Ovary (tissue), 10 donors: ENCODE measurements at places on chromosomes 16 and 17. TPM values are rescaled to one million over a fixed set of nuclear protein-coding genes. Genes with fewer than 3 reads are reported as not detected.

SLC5A11 gene
- total RNA-seq, result not detected

DDX52 gene
- total RNA-seq, result 19.7 TPM

COQ7 gene
- 34.1 TPM for total RNA-seq

PRCD gene
- 2.8 TPM for total RNA-seq

DNA sequence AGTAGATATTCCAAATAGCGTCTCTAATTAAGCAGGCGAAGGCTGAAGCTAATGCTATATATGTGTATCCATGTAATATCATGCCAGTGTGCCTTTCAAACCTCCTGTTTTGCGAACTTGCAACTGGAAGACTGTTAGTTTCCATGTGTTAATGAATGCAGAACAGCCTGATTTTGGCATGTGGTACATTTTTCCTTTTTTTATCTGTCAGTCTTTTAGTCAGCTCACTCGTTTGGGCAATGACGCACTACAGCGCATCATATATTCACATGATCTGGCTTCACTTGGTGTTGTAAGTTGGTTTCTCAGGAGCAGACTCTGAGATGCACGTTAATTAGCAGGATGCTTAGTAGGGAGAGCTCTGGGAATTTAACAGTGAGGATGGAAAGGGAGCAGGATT, 210.4 kb upstream of the CA10 start:
- no peak for DNase-seq

DNA sequence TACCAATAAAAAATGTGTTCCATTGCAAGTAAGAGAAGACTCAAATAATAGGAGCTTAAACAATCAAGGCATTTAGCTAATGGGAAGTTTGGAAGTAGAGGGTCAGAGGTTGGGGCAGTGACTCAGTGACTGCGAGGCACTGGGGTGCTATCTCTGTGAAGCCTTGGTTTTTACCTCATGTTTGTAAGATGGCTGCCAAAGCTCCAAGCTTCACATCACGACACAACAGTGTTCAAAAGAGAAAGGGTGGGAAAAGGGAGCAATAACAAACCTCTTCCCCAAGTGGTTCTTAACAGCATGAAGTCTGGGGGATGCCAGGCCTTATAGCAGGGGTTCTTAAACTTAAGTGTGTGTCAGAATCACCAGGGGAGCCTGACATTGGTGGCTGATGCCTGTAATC, 26.6 kb upstream of the GPRC5B start:
- no peak for DNase-seq

GRCh38 chr16:57635266-57636097, 7.1 kb downstream of the ADGRG1 start:
- no peak for DNase-seq

HSD17B1 gene
- 5.1 TPM for total RNA-seq

- DNase-seq, result no peak
Observed at GRCh38 chr16:70700101-70701020, 14.5 kb upstream of the MTSS2 start.

DNA sequence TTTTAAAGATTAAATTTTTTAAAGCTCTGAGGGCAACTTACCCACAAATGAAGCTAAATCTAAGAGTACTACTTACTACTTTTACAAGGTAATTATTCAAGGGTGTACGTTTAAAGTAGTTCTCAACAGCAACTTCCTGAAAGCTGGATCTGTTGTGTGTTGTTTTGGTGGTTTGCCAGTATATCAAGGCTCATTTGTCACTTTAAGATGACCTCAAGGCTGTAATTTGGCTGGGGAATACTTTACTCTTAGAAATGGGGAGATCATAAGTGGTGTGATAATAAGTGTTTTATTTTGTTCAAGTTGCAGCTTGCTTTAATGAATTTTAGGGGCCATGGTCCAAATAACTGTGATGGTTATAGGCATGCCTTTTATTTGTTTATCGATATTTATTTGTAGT, 30.4 kb downstream of the AP2B1 start:
- no peak for DNase-seq

TPSD1 gene
- total RNA-seq, result not detected

AATK gene
- 0.96 TPM for total RNA-seq

DNA sequence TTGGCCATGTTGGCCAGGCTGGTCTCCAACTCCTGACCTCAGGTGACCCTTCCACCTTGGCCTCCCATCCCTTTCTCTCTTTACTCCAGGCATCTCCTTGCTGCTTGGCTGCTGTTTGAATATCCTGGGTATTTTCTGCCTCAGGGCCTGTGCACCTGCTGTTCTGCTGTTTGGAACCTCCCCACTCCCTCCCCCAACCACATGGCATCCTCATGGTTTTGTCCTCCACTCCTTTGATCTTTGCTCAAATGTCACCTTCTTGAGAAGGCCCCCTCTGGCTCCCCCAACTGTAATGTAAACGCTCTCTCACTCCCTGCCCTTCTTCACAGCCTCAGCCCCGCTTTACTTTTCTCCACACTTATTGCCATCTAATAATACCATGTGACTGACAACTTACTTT, 152.0 kb downstream of the GSG1L start:
- DNase-seq, result no peak

GRCh38 chr17:76905036-76905435, 36.8 kb downstream of the MGAT5B start:
- no peak for DNase-seq

DNA sequence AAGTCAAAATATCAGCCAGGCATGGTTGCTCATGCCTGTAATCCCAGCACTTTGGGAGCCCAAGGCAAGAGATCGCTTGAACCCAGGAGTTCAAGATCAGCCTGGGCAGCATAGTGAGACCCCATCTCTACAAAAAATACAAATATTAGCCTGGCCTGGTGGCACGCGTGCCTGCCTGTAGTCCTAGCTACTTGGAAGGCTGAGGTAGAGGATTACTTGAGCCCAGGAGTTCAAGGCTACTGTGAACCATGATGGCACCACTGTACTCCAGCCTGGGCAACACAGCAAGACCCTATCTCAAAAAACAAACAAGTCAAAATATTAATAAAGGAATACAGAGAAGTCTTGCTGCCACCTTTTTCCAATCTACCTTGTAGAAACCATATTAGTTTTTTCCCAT, 4.2 kb downstream of the ZNF689 start:
- DNase-seq, result no peak

DNA sequence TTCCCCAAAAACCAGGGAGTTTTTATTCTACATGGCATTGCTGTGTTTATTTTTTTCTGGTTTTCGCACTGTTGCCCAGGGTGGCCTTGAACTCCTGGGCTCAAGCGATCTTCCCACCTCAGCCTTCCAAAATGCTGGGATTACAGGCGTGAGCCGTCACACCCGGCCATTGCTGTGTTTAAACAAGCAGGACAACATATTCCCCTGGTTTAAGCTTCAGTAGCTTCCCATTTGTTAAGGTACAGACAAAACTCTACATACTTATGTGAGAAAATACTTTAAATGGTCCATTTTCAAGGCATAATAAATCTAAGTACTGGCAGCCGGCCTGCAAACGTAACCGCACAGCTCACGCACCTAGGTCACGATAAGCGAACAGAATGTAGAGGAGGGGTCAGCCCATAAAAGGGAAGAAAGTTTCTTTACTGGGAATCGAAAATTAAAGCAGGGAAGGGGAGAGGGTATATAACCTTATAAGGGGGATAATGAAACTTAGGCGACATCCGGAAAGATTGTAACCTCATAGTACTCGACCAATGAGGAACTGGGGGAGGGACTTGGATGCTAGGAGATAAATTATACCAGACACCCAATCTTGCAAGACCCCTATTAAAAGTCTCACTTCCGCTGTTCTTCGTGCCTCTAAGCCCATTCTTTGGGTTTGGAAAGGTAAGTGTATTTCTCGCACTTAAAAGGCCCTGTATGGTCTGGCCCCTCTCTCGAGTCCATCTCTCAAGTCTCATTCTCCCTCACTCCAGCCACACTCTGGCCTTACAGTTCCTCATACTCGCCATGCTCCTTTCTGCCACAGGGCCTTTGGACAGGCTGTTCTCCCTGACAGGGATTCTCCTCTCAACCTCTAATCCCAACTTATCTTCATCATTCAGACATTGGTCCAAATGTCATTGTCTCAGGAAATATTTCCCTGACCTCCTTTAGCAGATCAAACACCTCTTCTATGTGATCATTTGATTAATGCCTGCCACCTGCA, 59.2 kb downstream of the TEX14 start:
- DNase-seq, result peak; percentile 51

DNA sequence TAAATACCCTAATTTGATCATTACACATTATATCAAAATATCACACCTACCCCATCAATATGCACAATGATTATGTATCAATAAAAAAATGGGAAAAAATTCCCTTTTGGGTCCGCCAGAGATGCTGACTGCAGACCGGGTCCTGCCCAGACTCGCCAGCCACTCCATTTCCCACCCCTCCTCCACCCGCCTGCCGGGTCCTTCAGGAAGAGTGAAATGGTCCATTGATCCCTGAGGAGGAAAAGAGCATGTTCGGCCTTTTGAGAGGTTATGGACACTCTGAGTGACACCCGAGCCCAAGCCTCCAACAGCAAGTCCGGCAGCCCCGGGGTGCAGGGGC, 123.9 kb upstream of the ZFHX3 start:
- no peak for DNase-seq

DNA sequence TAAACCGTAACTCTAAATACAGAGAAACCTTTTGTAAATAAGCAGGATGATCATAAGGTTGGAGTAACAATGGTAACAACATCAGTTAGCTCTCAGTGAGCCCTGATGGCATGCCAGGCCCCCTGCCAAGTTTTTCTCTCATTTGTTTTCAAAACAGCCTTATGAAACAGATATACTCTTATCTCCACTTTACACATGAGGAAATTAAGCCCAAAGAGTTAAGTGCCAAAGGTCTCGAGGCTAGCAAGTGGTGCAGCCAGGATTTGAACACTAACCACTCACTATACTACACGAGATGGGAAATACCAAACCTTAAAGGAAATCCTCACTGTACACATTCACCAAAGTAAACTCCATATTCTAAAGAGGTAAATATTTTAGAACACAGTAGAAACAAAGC, 15.0 kb downstream of the USP31 start:
- peak; percentile 38 for DNase-seq

AOC3 gene
- 112 TPM for total RNA-seq

- DNase-seq, result peak; percentile 82
Observed at GRCh38 chr16:12097523-12098428, 121.2 kb downstream of the SNX29 start.

DNA sequence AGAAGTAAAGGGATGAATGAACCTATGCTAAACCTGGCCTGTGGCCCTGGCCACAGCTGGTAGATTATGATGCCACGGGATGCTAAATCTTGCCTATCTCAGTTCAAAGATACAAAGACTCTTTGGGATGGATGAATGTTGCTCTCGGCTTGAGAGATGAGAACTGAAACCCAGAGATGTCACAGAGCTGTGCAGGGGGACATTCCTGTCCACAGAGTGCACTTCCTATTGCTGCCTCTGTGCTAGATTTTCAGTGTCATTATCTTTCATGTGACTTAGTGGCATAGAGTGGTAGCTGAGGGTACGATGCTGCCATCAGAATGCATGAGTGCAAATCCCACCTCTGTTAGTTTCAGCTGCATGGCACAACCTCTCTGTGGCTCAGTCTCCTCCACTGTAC, 2.3 kb upstream of the MT1M start:
- DNase-seq, result no peak

HSF5 gene
- not detected for total RNA-seq

DNA sequence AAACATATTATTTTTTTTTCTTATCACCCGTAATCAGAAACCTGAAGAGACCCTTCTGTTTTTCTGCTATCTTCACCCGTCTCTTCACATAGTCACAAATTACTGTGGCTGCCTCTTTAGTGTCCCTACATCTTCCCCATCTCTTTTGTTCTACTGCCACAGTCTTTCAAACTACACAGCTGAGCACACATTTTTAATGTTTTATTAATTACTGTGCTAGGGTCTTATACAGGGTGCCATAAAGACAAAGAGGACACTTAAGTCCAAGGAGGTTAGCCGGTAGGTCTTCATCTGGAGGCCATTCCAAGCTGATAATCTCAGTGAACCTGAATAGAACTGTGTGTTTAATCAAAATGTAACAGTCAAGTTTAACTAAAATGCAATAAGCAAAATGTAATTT, 20.7 kb downstream of the CNTNAP4 start:
- no peak for DNase-seq

C1QTNF1 gene
- 50.2 TPM for total RNA-seq

HS3ST3A1 gene
- 41.4 TPM for total RNA-seq

DNA sequence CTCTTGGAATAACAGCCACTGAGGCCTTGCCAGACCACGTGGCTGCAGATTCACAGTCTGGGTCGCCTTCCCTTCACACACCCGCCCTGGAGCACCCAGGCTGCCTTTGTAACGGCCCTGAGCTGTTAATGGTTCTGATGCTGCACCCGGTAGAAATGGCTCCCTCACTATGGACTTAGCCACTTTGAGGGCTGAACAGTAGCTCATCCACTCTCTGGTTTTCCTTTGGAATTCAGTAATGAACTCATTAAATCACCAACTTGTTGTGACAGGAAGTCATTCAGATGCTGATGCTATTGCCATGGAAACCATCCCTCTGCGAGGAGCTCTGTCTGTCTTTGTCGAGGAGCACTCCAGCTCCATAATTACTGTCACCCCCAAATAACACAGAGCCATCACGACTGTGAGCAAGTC, 59.2 kb downstream of the CDK5R1 start:
- DNase-seq, result no peak

- no peak for DNase-seq
Observed at GRCh38 chr17:20926532-20926931, 116.3 kb downstream of the USP22 start.

- DNase-seq, result no peak
Observed at GRCh38 chr16:81366316-81366932, 51.7 kb downstream of the GAN start.

DNA sequence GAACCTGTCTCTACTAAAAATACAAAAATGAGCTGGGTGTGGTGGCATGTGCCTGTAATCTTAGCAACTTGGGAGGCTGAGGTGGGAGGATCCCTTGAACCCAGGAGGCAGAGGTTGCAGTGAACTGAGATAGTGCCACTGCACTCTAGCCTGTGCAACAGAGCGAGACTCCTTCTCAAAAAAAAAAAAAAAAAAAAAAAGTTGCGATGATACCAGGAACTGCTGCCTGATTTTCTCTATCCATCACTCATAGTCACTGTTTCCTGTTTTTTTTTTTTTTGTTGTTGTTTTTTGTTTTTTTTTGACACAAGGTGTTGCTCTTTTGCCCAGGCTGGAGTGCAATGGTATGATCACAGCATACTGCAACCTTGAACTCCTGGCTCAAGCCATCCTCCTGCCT, 59.2 kb downstream of the ABCC1 start:
- no peak for DNase-seq

KRTAP16-1 gene
- total RNA-seq, result not detected

- no peak for DNase-seq
Observed at GRCh38 chr17:78132084-78132676, 1.6 kb downstream of the TMC8 start.

CACNG3 gene
- not detected for total RNA-seq

GRCh38 chr17:43333433-43333943, 65.3 kb upstream of the ARL4D start:
- no peak for DNase-seq

CEP112 gene
- total RNA-seq, result 9.7 TPM

B9D1 gene
- 39.6 TPM for total RNA-seq

- no peak for DNase-seq
Observed at GRCh38 chr16:13864689-13865088, 55.3 kb upstream of the ERCC4 start.
